Caki2 (cell line): ENCODE measurements at places on chromosomes 7 and 10. TPM values are rescaled to one million over a fixed set of nuclear protein-coding genes. Genes with fewer than 3 reads are reported as not detected.

The NUTM2D gene
- 2.1 and 3.2 TPM in 2 replicates for total RNA-seq

The MALRD1 gene
- total RNA-seq: not detected in 2 replicates

The SPAG6 gene
- total RNA-seq: not detected in 2 replicates

The TSPAN15 gene
- total RNA-seq: 29.9 and 51.0 TPM in 2 replicates

The AGMO gene
- total RNA-seq: 0.84 and 1.3 TPM in 2 replicates

The AKR1C4 gene
- total RNA-seq: not detected in 2 replicates

The CYTH3 gene
- 7.0 and 18.9 TPM in 2 replicates for total RNA-seq

The OR9A2 gene
- not detected in 2 replicates for total RNA-seq

The IFIT1B gene
- not detected in 2 replicates for total RNA-seq

The CPED1 gene
- not detected in 2 replicates for total RNA-seq

The CFAP69 gene
- 0.14 and 0.68 TPM in 2 replicates for total RNA-seq

The AKR1C1 gene
- total RNA-seq: 6,987 and 7,564 TPM in 2 replicates

The GNAT3 gene
- total RNA-seq: not detected in 2 replicates

The SPDYE8 gene
- total RNA-seq: not detected in 2 replicates
